Activated T-cell treated with anti-CD3 and anti-CD28 coated beads, Interleukin-2, amount 50 U/mL, for 48 hours (primary cell): ENCODE measurements at places on chromosomes 13 and 19.

DNA sequence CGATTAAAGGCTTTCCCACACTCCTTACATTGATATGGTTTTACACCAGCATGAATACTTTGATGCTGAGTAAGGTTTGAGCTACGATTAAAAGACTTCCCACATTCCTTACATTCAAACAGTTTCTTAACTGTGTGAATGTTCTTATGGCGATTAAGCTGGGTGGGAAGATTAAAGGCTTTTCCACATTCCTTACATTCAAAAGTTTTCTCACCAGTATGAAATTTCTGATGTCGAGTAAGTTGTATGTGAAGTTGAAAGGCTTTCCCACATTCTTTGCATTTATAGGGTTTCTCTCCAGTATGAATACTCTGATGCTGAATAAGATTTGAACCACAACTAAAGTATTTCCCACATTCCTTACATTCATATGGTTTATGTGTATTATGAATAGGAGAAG lies 20.0 kb downstream of the ZNF780B start:
- DNase-seq: no peak

GRCh38 chr13:27641711-27642502 lies 20.2 kb downstream of the POLR1D start:
- no peak for DNase-seq

- DNase-seq: peak; percentile 68
Measured at GRCh38 chr19:7505682-7506384, 10.1 kb upstream of the ZNF358 start.

- no peak for DNase-seq
Measured at GRCh38 chr13:24172071-24172470, 11.6 kb downstream of the SPATA13 start.

DNA sequence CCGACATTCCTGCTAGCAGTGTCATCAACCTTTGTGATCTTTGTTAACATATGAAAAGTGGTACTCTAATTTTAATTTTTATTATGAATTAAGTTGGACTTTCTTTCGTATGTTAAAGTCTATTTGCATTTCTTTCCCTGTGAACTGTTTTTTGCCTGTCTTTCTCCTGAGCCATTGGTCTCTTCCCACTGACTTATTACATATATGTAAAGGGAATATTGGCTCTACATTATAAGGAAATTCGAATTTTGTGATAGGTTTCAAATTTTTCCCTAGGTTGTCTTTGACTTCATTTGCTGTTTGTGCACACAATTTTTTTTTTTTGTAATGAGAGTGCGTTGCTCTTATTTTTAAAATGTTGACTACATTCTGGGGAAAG lies 442 bp upstream of the CDC16 start:
- DNase-seq: no peak

- no peak for DNase-seq
Measured at GRCh38 chr19:43438291-43439031, 23.8 kb downstream of the TEX101 start.

- no peak for DNase-seq
Measured at GRCh38 chr19:2255112-2255845, 938 bp downstream of the JSRP1 start.
